ENCODE measurements at places on chromosomes 6 and 20.

- no peak for DNase-seq
Observed at GRCh38 chr6:159929819-159930218, 39.0 kb downstream of the MAS1 start.

DNA sequence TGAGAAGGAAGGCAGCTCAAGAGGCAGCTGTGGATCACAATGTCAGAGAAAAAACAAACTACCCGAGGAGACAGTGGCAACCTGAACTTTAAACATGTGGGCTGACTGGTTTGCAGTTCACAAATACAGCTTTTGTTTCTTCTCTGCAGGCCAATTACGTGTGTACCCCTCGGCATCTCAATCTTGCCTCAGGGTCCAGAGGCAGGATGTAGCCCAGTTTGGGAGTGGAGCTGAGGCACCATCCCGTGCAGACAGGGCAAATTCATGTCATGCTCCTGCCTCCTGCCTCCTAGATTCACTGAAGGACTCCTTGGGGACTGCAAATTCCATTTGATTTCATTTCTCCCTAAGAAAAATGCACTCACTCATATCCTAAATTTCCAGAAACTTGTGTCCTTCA lies 94.2 kb upstream of the KCNK16 start:
- DNase-seq = peak; percentile 96

GRCh38 chr6:7238900-7239589 lies 74.0 kb downstream of the SSR1 start:
- DNase-seq = peak; percentile 75

GRCh38 chr20:64143018-64143801 lies 21.0 kb upstream of the MYT1 start:
- no peak for DNase-seq

DNA sequence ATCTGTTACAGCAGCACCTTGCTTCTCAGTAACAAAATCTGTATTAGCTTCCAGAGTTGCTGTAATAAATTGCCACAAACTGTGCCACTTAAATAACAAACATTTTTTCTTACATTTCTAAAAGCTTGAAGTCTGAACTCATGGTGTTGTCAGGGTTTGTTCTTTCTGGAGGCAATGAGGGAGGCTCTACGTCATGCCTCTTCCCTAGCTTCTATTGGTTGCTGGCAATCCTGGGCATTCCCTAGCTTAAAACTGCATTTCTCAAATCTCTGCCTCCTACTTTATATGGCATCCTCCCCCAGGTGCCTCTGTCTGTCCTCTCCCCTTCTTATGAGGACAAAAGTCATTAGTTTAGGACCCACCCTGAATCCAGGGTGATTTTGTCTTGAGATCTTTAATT lies 41.6 kb upstream of the TMEM244 start:
- no peak for DNase-seq

- DNase-seq = no peak
Observed at GRCh38 chr6:65999288-65999791, 292.3 kb upstream of the EYS start.

DNA sequence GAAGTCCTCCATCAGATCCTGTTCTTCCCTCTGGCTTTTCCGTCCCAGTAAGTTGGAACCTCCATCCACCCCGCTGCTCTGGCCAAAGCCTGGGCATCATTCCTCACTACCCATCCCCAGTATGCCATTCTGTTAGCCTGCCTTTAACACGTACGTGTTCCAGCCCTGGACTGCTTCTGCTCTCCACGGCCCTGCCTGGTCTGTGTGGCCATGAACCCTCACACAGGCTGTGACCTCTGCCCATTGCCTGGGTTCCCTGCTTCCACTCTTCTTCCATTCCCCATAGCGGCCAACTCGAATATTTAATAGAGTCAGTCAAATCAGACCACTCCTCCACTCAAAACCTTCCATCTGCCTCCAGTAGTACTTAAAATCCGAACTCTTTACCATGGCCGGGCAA lies 29.4 kb downstream of the RALGAPA2 start:
- no peak for DNase-seq

- no peak for DNase-seq
Observed at GRCh38 chr20:17179840-17180239, 47.0 kb upstream of the PCSK2 start.

GRCh38 chr6:139567095-139567494 lies 192.6 kb upstream of the CITED2 start:
- no peak for DNase-seq

DNA sequence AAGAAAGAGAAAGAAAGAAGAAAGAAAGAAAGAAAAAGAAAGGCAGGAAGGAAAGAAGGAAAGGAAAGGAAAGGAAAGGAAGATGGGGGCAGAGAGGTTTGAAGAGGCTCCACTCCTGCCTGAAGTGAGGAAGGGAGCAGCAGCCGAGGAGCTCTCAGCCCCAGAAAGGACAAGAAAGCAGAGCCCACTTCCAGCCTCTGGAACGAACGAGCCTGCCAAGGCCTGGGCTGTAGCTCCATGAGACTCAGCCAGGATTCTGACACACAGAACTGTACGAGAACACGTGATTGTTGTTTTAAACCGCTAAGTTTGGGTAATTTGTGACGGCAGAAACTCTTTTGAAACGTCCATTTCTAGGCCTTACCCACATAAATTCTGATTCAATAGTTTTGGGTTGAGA lies 69.5 kb downstream of the TTLL2 start:
- DNase-seq = no peak

DNA sequence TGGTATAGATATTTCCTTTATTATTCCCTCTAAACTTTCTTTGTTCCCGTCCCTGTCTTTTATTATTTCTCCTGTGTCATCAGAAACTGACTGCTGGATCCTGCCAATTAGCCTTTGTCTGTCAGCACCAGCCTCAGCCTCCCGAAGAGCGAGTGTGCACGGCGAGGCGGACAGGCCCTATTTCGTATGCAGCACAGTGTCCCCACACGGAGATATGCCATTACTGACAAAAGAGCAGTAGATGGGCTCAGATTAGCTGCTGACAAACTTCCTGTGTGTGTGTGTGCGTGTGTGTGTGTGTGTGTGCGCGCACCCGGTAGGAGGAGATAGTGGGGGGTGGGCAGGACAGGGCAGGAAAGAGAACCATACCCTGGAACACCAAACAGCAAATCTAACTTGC lies 99.5 kb upstream of the ZFP64 start:
- DNase-seq = no peak

- no peak for DNase-seq
Observed at GRCh38 chr20:36599912-36600345, 5.7 kb upstream of the RAB5IF start.

- DNase-seq = no peak
Observed at GRCh38 chr20:4600308-4601014, 121.2 kb upstream of the PRND start.

- DNase-seq = no peak
Observed at GRCh38 chr6:137432054-137432611, 62.1 kb downstream of the OLIG3 start.

DNA sequence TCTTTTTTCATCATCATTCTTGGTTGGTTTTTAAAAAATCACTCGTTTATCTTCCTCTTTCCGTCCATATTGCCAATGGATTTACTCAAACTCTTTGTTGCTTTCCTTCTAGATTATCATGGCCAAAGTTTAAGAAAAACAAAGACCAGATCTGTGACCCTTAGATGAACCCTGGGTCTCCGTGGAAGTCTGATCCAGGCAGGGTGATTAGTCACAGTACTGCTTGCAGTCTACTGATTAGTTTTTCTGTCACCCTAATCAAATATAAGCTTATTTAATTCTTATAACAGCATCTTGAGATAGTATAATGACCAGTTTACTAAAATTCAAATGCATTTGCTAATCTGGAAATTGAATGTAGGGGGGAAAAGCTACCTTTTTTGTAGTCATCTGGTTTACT lies 6.0 kb upstream of the SMIM28 start:
- DNase-seq = peak; percentile 20

DNA sequence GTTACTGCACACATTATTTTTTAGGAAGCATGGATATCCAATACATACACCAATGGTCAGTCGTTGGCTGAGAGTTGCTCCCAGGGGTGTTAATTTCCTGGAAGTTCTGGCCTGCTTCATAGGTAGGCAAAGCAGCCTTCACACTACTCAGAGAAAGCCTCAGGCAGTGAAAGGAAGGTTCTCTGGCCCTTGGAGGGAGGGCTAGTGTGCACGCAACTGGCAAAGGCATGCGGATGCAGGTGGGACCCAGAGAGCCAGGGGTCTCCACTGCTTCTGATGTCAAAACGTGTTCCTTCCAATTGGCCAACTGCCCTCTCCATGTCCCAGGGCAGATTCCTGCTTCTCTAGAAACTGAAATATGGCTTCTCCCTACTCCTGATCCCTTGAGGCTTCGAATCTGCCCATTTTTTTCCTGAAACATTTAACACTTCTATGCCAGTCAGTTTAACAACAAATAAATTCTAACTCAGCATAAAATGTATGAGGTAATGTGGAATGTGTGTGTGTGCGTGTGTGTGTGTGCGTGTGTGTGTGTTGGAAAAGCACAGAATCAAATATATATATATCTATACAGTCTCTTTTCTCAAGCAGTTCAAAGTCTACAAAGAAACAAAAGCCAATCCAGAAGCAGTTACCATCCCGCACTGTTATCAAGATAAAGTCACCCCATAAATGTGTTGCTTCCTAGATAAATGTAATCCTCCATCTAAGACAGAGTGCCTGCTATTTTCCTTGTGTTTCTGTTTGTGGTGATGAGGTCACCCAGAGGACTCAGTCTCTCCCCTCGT lies 94.0 kb upstream of the HIVEP1 start:
- peak; percentile 76 for DNase-seq

- DNase-seq = no peak
Observed at GRCh38 chr6:1839361-1839760, 229.6 kb downstream of the FOXC1 start.

DNA sequence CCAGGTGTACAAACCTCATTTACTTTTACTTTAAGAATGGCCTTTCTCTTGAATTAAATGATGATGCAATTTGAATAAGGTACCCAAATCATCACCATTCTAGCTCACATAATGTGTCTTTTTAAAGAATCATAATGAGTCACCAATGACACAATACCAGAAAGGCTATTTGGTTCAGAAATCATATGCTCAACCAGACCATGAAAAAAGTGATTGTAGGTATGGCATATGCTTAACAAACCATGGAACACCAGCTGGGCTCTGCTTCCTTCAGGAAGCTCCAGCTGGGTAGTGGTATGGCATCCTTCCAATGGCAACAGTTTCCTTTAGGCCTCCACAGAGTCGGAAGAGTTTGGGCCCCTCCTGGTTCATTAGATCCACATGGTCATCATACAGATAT lies 128.2 kb downstream of the FRK start:
- peak; percentile 80 for DNase-seq

- DNase-seq = no peak
Observed at GRCh38 chr6:147560670-147561069, 52.2 kb downstream of the SAMD5 start.

DNA sequence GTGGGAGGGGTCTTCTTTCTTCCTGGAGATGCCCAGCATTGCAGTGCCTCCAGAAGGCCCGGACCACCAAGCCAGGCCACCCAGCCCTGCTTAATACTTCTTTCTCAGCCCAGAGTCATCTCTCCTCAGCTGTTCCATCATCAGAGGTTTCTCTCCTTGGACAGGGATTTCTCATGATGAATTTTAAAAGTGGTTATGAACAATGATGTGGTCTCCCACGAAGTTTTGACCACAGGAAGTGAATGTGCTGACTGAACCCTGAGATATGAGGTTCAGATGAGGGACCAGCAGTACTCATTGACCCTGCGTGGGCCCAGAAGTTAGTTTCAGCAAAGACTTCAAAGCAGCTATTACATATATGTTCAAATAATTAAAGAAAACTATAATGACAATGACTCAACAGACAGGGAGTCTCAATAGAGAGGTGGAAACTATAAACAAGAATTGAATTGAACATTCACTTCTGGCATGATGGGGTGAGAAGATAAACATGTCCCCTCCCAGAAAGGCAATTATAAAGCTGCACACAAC lies 114.5 kb upstream of the SLC22A16 start:
- DNase-seq = peak; percentile 38

GRCh38 chr6:161220346-161220745 lies 53.5 kb downstream of the AGPAT4 start:
- no peak for DNase-seq

- DNase-seq = no peak
Observed at GRCh38 chr6:27811451-27811772, 100.8 kb downstream of the OR2B2 start.

GRCh38 chr20:10314198-10314597 lies 95.6 kb downstream of the SNAP25 start:
- DNase-seq = peak; percentile 91

DNA sequence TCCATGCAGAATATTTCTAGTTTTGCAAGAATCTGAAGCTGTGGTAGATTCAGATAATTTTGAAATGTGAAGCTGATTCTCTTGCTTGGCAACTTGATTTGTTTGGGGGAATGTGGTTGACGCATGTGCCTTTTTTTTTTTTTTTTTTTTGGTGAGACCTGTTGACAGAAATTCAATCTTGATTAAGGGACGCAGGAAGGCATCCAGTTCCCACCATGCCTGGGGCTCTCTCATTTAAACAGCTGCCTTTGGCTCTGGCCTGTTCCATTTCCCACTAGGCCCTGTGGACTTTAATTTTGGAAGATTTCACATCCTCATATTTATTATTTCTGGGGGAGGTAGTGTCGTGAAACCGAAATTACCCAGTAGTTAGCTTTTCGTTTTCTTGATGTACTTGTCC lies 8.6 kb downstream of the TPX2 start:
- DNase-seq = no peak

DNA sequence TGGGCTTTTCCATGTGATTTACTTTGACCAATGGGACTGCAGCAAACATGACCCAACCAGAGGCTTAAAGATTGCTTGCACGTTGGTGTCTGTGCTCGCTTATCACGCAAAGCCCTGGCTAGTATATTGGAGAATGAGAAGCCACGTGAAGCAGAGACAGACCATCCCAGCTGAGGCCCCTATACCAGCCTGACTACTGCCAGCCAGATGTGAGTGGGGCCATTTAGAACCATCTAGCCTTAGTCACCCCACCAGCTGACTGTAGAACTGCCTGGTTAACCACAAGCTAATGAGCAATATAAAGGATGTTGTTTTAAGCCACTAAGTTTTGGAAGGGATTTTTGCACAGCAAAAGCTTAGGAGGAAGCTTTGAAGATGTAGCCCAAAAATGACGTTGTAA lies 74.5 kb downstream of the MACROD2 start:
- peak; percentile 74 for DNase-seq

DNA sequence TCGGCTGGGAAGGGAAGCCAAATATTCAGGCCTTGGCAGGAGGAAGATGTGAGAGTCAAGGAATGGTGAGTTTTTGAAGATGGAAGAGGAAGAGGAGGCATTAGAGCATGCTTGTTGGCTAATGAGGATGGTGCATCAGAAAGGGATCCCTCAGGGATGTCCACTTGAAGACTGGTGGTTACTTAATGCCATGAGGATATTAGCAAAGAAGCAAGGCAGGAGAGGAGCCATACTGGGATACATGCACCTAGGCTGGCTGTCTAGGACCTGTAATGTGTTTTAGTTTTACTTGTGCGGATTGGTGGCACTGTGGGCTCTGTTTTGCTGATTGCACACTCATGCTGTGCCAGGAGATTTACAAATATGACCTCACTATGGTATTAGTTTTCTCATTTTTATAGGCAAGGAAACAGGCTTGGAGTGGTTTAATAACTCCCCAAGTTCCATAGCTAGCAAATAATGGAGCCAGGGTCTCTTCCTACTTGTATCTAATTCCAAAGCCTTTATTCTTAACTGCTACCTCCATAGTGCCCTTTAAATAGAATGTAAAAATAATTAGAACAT lies 37.8 kb downstream of the NCOA7 start:
- DNase-seq = no peak

- DNase-seq = no peak
Observed at GRCh38 chr6:9373308-9373707, 938.0 kb upstream of the SLC35B3 start.

- no peak for DNase-seq
Observed at GRCh38 chr6:96889146-96889545, 8.5 kb downstream of the NDUFAF4 start.

GRCh38 chr6:125804264-125804663 lies 13.5 kb downstream of the NCOA7 start:
- no peak for DNase-seq

- no peak for DNase-seq
Observed at GRCh38 chr6:27726619-27727023, 185.6 kb downstream of the OR2B2 start.
